ENCODE measurements at places on chromosomes 7 and 10.

- peak; percentile 81 for DNase-seq
Observed at GRCh38 chr7:156764016-156764669, 123.6 kb downstream of the RNF32 start.

GRCh38 chr7:81234896-81235295 lies 316.0 kb upstream of the SEMA3C start:
- no peak for DNase-seq

- no peak for DNase-seq
Observed at GRCh38 chr10:133511907-133512528, 15.1 kb upstream of the CYP2E1 start.

GRCh38 chr7:115043605-115044004 lies 121.7 kb downstream of the MDFIC start:
- no peak for DNase-seq

DNA sequence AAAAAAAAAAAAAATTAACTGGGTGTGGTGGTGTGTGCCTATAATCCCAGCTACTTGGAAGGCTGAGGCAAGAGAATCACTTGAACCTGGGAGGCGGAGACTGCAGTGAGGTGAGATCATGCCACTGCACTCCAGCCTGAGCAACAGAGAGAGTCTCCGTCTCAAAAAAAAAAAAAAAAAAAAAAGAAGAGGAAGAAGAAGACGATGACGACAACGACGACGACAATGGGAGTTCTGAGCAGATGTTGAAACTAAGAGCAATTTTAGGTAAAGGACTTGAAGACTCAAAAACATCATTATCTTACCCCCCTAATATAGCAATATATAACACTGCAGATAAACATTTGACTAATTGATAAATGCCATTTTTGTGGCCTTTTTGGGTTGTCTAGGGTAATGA lies 39.5 kb upstream of the PPP1R17 start:
- no peak for DNase-seq

DNA sequence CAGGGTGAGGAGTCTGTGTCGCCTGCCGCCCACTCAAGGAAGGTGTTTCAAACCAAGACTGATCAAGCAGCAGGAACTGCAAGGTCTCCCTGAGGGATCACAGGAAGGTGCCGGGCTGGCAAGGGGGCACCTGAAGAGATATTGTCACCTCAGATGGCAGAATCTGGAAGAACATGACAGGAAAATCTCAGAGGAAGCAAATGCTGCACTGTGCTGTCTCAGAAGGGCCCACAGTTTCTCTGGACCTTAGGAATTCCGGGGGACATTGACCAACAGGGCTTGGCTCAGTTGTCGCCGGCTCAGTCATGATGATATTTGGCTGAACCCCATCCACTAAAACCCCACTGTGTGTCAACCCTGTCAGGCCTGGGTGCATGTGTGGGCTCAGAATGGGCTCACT lies 31.9 kb upstream of the GPR26 start:
- no peak for DNase-seq

DNA sequence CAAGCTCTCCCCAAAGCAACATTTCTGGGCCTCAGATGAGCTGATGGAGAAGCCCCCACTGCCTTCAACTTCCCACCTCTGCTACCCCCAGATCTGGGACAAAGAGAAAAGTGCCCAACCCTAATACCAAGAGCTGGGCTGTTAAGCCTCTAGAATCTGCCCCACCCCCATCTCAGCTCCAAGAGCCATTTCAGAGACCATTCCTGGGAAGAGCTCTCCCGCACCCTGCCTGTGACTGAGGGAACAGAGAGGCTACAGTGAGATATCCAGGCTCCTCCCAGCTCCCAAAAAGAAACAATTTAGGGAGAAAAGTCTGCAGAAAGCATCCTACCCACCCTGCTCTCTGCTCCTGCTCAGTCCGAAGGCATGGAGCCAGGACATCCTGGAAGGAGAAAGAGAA lies 2.5 kb upstream of the KCNH2 start:
- DNase-seq, result no peak

DNA sequence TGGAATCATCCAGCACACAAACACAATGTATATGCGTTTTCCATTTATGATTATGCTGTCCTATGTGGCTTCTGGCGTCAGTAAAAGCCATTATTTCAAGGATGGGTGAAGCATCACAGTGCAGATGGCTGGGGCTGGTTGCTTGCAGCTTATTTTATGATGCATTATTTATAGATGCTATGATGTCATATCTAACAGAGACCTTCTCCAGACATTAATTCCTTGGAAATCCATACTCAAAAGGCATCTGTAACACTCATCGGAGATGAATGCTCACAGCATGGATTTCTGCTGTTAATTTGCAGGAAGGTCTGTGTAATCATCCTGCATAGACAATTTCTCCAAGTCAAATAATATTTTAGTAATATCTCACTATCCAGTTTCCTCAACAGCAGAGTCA lies 7.2 kb downstream of the RGS10 start:
- DNase-seq, result no peak

DNA sequence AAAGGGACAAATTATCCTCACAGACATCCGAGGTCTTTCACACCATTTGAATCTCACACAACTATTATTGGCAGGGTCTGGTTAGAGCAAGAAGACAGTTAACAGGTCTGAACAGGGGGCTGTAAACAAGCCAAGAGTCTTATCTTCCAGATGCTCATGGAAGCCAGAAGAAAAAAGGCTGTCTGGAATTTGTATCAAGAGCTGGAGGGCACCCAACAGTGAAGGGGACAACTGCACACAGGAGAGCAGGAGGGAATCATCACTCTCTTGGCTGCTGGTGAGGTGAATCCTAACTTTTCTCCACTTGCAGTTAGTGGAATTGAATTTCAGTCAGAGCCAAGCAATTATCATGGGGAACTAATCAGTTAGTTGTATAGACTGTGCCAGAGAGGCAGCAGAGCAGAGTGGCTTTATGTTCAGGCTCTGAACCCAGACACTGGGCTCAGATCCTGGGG lies 880.2 kb upstream of the AUTS2 start:
- no peak for DNase-seq

DNA sequence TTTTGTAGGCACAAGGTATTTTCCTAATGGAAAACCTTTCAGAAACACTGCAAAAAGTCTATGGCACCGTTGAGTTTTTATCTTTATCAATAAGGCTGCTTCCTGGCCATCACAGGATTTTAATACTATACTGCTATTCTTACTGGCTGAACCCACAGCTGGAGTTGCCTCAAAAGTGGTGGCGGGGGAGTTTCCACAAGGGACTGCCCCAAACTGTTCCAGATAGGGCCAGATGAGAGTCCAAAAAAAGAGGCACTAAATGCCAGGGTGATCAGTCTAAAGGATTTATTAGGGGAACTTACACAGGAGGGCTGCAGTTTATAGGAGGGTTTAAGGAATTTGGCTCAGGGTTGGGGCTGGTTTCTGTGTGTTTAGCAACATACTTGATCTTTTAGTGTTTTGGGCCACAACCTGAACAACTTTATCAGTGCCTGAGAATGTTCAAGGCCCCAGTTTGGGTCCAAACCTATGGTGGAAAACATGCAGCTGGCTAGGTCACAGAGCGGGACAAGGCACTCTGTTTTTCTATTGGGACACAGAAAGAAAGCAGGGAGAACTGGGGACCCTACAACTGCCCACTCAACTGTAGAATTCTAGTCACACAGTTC lies 41.4 kb downstream of the STAM start:
- no peak for DNase-seq

DNA sequence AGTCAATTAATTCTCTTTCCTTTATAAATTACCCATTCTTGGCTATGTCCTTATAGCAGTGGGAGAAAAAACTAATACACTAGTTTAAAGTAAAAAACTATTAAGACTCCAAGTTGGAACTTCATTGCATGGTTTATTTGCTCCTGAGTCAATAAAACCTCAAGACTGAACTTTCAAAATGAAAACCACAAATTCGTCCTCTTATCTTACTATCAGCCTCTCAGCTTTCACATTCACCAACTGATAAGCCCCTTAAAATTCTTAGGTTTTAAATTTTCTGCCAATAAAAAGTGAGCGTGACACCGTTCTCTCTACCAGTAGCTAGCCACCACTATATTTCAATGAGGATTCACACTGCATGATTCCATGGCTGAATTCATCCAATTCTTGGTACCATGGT lies 346.4 kb upstream of the NPSR1 start:
- no peak for DNase-seq

DNA sequence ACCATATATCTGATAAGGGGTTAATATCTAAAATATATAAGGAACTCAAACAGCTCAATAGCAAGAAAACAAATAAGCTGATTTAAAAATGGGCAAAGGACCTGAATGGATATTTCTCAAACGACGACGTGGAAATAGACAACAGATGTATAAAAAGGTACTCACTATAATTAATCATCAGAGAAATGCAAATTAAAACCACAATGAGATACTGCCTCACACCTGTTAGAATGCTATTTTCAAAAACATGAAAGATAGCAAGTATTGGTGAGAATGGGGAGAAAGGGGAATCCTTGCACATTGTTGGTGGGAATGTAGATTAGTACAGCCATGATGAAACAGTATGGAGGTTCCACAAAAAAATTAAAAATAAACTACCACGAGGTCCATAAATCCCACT lies 163.2 kb downstream of the DKK1 start:
- DNase-seq, result no peak

DNA sequence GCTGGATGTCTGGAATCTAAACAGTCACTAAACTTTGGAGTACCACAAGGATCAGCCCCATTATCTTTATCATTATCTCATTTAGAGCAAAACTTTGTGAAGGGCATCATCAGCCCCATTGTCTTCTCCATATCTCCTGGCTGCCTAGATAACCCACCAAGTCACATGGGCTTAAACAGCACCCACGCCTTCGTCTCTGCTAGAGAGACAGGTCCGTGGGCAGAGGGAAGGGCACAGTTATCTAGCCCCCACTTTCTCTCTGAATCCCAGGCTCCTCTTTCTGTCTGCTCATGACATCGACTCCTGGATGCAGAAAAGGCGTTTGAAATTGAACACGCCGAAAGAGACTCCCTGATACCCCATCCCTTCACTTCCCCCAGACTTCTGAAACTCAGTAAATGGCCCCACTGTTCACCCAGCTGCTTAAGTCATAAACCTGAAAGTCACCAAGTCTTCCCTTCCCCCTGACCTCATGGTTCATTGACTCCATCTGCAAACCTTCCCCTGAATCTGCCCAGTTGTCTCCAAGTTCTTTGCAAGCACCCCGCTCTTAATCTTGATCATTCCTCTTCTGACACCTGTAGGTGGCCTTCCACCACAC lies 20.9 kb upstream of the PARD3 start:
- no peak for DNase-seq

DNA sequence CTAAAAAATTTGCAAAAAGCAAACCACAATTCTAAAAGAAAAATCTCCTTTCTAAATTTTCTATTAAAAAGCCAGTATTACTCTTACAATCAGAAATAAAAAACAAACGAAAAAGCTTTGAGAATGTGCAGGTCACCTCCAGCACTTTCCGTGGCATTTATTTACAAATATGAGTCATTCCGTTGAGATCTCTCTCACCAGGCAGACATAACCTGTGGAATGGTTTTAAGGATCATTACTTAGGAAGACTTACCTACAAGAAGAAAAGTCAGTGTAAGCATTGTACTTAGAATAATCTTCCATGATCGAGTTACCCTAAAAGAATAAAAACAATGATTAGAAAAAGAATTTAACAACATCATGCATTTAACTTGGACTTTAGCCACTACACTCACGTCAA lies 3.3 kb downstream of the SUN3 start:
- no peak for DNase-seq

DNA sequence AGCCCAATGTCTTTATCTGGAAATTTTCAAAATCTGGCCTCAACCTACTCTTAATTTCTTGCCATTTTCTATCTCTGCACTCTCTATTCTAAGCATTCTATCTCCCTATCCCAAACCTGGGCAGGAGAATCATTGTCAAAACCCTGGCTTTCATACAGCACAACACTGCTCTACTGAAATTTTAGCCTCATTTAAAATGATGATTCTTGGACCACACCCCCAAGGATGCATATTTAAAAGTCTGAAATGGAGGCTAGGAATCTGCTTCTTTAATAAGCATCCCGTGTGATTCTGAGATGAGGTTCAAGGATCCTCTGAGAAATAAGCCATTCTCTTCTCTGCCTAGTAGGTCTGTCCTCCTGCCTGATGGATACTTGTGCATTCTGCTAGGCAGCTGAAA lies 50.8 kb upstream of the EGR2 start:
- no peak for DNase-seq

- no peak for DNase-seq
Observed at GRCh38 chr7:94433224-94433623, 38.5 kb downstream of the COL1A2 start.

DNA sequence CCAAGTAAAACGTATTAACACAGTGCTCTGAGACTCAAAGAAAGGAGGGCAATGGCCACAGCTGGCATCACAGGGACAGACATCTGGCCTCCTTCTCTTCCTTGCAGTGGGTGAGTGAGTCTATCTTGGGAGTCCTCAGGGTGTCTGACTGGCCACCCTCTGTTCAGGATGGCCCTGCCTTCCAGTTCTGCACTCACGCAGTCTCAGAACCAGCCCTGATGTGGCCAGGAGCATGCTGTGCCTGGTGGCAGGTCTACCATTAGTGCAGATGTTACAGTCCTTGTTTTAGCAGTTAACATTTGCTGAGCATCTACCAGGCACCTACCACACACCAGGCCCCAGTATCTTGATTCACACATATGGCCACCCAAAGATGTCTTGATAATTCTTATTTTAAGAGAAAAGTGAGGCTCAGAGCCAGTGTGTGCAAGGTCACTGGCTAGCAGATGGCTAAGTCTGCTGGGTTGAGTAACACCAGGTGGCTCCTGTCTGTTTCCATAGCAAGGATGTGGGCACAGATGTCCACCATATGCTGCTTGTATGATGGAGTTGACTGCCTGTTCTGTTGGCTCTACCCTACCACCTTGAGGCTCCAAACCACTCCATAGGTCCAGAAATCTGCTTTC lies 23.2 kb upstream of the ARHGAP22 start:
- DNase-seq, result no peak

DNA sequence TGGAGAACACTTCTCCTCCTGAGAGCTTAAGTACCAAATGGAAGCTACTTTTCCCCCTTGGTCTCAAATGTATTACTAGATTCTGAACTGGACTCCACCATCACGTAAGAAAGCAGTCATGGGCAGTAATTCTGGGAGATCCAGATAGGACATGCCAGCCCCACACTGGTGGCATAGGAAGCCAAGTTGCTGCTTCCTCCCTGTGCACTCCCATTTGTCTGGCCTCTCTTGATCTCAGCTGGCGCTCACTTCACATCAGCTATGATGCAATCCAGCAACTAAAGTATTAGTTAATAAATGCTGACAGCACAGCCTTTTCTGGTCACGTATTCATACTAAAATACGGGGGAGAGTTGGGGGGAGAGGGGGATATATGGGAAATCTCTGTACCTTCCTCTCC lies 3.4 kb upstream of the IL6 start:
- no peak for DNase-seq

DNA sequence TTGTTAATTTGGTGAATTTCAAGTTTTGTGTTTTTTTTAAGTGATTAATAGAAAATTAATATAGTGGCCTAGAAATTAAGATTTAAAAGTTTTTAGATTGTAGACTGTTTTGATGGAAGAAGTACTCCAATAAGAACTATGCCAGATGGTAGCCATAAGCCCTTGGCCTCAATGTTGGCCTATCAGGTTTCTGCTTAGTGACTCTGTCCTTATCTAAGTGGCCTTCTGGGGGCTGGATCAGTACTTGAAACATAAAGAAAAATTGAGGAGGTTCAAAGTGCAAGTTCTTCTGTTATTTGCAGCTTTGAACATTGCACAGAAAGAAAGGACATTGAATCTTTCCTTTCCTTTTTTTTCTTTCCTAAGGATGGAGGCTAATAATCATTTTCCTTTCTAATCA lies 9.9 kb downstream of the CCDC126 start:
- DNase-seq, result no peak

All from AG08395 (cell line).